SW 1271 (cell line): ENCODE measurements at places on chromosomes 7 and 10.

DNA sequence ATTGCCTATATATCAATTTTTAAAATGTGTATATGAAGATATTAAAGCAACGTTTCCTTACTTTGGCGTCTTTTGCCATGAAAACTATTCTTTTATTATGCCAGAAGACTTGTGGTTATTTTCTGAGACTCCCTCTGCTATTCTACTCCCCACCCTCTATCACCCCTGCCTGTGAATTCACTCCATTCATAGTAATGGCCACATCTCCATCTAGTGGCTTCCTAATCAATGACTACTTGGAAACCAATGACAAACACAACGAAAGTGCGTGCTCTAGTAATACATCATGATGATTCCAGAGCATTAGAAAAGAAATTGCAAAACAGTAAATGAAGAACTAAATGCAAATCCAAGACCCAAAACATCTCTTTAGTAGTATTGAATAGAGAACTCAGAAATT is 186.7 kb upstream of the HGF start:
- DNase-seq, result no peak

GRCh38 chr7:124033095-124033806 is 384 bp upstream of the TMEM229A start:
- DNase-seq, result no peak

GRCh38 chr7:38391751-38392150 is 118.3 kb upstream of the TARP start:
- DNase-seq, result no peak

- no peak for DNase-seq
Measured at GRCh38 chr10:30219971-30220751, 128.9 kb downstream of the MTPAP start.

- DNase-seq, result no peak
Measured at GRCh38 chr7:137820677-137821420, 25.9 kb downstream of the DGKI start.

- DNase-seq, result no peak
Measured at GRCh38 chr7:29019896-29020295, 61.8 kb upstream of the TRIL start.

DNA sequence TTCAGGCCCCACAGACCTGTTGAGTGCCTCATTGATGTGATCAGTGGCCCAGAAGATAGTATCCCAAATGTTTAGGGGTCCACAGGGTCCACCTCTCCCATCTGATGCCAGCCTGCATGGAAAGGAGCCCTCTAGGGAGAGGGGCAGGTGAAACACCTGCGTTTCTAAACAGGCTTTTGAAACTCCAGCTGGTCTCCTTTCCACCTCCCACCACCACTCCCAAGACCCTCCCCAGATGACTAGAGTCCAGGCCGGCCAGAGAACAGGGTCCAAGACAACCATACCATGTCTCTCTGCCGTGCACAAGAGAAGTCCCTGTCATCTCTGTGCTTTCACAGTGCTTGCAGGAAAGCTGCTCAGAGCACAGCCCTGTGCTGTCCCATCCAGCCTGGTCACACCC is 105.0 kb upstream of the NANOS1 start:
- no peak for DNase-seq

DNA sequence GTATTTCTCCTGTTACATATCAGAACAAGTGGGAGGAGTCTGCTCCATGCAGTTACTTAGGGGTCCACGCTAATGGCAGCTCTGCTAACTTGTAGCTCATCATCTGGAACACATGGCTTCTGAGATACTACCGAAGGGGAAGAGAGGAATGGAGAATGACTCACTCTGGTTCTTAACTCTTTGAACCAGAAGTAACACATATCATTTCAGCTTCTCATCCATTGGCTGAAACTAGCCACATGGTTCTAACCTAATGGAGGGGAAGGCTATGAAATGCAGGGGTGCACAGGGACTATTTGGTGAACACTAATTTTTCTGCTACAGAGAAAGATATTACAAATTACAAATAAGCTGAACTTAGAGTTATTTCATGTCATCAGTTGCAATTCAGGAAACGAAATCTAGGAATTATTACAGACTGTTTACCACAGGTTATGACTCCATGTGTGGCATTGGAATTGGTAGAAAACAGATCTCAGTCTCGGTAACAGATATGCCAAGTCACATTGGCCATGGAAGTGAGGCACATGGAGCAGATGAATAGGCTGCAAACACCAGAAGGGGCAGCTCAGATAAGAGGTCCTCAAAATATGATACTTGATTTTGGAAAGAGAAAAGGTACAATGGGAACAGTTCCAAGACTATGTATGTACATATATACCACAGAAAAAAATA is 9.4 kb upstream of the KAT6B start:
- no peak for DNase-seq

GRCh38 chr10:113709221-113709838 is 29.6 kb downstream of the CASP7 start:
- DNase-seq, result no peak

- DNase-seq, result no peak
Measured at GRCh38 chr7:157573244-157573643, 236.4 kb downstream of the DNAJB6 start.

- DNase-seq, result no peak
Measured at GRCh38 chr7:98460902-98461301, 60.0 kb upstream of the BAIAP2L1 start.

DNA sequence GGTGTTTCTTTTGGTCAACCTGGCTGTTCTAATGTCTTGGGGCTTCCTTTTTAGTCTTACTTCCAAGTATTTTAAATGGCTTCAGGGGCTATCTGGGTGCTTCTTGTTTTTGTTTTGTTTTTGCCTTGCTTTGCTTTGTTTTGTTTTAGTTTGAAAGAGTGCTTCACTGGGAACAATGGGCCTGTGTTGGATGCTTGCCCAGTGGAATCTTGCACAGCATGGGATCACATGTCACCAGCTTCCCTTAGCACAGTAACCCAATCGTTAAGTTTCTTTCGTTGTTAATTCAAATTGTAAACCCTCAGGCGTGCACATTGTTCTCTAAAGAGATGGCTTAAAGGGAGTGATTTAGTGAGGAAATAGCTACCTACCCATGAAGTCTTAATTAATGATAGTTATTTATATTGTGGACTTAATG is 8.9 kb downstream of the COL17A1 start:
- DNase-seq, result no peak

DNA sequence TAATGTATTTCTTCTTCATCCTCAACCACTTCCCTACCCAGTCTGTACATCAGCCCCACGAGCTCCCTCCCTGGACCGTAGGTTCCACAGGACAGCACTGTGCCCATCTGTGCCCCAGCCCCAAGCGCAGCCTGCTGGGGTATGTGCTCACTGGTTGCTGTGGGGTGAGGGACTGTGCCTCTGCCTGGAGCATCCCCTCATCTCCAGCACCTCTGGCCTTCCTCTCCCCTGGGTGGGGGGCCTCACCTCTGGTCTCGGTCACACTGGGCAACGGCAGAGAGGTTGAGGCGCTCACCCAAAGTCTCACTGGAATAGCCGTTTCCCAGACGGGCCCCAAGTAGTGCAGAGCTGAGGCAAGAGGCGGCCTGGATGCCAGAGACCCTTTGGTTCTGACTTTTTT is 1.5 kb upstream of the PRKAR1B start:
- DNase-seq, result no peak

GRCh38 chr10:86979977-86980448 is 11.7 kb downstream of the ADIRF start:
- no peak for DNase-seq

- no peak for DNase-seq
Measured at GRCh38 chr10:130786365-130786966, 525.1 kb downstream of the TCERG1L start.

DNA sequence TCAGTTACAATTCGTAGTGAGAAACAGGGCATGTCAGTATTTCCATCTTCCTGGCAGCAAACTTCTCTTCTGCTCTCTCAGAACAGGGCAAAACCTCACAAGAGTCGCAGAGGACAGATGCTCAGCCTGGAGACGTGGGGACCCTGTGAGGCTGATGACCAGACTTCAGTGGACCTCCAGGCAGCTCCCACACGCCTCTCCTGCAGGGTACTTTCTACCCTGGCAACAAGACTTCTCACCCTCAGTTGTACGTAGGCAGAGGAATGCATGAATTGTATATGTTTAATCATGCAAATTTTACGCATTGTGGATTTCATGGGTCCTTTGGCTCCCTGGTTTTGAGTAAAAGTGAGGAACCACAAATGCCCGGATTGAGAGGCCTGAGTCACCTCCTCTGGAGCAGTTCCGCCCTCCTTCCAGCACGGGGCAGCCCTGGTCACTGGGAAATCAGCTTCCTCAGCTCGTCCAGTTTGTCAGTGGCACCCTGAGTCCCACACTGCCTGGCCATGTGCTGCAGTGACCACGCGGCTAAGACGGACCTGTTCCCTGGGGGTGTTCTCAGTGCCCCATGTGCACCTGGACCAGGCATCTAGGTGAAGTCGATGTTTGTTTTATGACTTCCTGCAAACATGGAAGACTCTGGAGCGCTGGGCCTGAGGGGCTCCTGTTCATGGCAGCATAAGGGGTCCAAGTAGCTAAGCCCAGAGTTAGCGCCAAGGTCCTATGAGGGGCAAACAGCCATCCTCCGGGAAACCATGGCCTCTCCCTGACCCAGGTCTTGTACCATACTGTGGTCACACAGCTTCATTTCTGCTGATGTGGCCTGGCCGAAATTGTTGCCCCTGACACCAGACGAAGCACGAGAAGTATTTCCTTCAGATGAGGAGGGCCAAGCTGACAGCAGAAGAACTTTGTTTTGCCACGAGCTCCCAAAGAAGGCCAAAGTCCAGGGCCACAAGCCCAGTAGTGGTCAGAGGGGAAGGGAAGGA is 165.1 kb downstream of the TNS3 start:
- no peak for DNase-seq

DNA sequence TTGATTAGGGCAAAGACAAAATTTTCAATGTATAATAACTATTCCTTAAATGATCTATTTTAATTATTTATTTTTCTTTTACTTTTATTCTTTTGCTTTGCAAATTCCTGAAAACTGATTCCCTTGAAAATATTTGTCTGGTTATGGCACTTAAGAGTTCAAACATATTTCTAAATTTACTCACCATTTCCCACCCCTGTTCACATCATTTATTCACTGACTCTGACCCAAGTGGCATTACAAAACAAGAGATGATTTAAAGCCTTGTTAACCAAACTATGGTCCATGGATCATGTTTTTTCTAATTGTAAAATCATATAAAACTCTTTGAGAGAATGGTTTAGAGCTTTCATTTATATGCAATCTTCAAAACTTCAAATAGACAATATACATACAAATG is 1256.1 kb upstream of the LRRN3 start:
- no peak for DNase-seq

- DNase-seq, result no peak
Measured at GRCh38 chr10:110818311-110819256, 53.1 kb upstream of the PDCD4 start.

DNA sequence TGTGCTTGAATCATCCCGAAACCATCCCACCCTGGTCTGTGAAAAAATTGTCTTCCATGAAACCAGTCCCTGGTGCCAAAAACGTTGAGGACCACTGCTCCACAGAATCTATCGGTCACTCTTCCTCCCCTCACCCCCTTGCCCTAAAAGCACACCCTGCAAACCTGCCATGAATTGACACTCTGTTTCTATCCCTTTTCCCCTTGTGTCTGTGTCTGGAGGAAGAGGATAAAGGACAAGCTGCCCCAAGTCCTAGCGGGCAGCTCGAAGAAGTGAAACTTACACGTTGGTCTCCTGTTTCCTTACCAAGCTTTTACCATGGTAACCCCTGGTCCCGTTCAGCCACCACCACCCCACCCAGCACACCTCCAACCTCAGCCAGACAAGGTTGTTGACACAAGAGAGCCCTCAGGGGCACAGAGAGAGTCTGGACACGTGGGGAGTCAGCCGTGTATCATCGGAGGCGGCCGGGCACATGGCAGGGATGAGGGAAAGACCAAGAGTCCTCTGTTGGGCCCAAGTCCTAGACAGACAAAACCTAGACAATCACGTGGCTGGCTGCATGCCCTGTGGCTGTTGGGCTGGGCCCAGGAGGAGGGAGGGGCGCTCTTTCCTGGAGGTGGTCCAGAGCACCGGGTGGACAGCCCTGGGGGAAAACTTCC is 784 bp upstream of the SERPINE1 start:
- no peak for DNase-seq

DNA sequence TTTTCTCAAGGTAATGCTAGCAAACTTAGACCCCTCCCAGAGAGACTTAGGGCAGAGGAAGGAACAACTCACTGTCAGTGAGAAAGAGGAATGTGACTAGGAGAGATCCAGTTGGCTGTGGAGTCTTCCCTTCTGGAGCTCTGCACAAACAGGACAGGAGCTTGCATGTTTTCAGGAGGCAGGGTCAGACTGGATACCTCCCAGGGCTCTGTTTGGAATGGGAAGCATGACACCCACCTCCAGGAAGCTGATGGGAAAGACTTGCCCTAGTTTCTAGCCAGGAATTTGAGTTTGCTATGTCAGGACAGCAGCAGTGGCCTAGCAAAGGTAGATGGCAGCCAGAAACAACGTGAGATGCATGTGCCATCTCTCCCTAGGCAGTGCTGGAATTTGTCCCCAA is 40.6 kb downstream of the GHRHR start:
- no peak for DNase-seq

DNA sequence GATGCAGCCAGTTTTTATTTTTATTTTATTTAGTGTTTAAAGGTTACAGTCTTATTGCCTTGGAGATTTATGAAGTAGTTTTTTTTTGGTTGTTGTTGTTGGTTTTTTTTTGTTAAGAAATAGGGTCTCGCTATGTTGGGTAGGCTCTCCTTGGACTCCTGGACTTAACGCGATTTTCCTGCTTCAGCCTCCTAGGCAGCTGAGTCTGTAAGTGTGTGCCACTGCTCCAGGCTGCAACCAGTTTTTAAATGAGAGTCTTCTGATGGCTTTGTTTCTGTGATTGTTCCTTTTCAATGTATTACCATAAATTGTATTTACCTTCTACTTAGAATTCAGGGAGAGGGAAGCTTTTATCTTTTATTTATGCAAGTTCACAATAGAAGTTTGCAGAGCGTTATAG is 62.8 kb downstream of the BICC1 start:
- no peak for DNase-seq

DNA sequence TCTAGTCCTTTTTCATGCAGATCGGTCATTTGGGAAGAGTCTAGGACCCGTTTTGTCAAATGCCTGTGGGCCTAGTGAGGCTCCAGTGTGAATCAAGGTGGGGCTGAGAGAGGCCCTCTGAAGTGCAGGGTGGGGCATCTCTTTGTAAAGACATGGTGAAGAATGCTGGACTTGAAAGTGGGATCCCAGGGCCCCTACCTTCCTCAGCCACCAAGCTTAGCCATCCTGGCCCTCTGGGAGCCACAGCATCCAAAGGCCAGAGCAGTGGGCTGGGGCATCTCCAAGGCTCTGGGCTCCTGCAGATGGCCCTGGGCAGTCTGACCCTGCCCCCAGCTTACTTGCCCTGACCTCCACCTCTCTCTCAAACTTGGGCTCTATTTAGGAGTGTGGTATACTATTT is 78.5 kb downstream of the ADCY1 start:
- DNase-seq, result no peak

DNA sequence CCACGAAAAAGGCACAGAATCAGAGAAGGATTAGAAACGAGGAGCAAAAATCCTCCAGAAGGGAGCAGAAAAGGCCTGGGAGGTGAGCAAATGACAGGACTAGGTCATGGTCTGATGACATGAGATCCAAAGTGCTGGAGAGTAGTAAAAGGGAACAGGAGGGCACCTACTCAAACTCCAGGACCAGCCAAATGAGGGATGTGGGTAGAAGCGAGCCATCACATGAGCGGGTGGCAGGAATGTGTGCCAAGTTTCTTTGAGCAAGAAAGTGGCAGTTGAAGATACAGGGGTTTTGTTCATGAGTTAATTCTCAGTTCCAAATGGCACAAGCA is 112.6 kb downstream of the RNF32 start:
- DNase-seq, result no peak

- DNase-seq, result no peak
Measured at GRCh38 chr10:103990121-103990520, 23.2 kb downstream of the SLK start.

- no peak for DNase-seq
Measured at GRCh38 chr7:68203251-68203650, 1206.6 kb downstream of the TYW1 start.
